ENCODE measurements at places on chromosomes 11 and 22. TPM values are rescaled to one million over a fixed set of nuclear protein-coding genes. Genes with fewer than 3 reads are reported as not detected.
A peak's percentile ranks its signal among the peaks of the same experiment; 100 is the strongest.

The SIRT3 gene
- total RNA-seq = 22.0 TPM

The SCGB1D2 gene
- not detected for total RNA-seq

GRCh38 chr11:293271-293851, 4.4 kb downstream of the PGGHG start:
- DNase-seq = no peak

DNA sequence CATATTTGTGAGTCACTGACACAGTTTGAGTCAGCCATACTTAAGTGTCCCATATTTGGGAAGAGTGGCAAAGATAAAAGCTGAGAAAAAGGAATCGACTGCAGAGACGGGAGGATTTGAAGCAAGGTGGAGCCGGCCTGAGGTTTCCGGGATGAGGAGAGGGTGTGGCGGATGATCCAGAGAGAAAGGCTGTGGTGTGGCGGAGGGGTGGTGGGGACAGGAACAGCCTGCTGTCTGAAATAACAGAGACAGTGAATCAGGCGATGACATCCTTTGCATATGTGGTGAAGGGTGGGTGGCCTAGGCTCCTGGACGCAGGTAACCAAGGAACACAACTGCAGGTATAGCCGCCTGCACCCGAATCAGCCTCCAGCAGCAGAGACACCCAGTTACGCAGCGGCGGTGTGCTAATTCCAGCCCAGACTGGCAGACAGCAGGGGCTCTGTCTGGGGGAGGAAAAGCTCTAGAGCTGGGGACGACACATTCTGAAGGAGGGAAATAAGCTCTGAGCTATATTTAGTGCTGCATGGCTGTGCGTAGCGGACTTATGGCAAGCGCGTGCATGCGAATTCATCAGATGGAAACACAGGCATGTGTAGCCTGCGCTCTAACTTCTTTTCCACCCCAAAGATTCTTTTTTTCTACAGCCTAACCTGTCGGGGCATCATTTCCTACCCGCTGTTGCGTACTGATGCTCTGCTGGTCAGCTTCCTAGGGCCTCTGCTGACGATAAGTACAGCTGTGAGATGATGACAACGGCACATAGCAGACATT, 62.7 kb upstream of the BARX2 start:
- no peak for DNase-seq

The EFCAB6 gene
- total RNA-seq = 1.1 TPM

DNA sequence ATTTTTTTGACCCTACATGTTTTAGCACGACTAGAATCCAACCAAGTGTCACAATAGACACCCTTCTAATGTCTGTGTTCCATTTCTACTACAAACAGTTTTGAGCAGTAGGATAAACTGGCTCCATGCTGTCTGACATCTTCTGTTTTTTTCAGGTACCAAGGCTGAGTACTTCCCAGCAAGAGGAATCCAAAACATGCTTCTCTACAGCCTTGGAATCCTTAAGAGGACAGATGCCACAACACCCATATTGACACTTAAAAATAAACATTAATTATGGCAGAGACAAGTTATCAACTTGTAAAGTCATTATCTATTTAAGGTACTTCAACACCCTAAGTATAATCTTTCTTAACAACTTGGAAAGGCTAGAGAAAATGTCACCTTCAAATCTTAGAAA, 54.2 kb downstream of the LGR4 start:
- no peak for DNase-seq

- no peak for DNase-seq
These were observed 282.5 kb upstream of the MPPED2 start for GRCh38 chr11:30868626-30869081.

The MTNR1B gene
- not detected for total RNA-seq

DNA sequence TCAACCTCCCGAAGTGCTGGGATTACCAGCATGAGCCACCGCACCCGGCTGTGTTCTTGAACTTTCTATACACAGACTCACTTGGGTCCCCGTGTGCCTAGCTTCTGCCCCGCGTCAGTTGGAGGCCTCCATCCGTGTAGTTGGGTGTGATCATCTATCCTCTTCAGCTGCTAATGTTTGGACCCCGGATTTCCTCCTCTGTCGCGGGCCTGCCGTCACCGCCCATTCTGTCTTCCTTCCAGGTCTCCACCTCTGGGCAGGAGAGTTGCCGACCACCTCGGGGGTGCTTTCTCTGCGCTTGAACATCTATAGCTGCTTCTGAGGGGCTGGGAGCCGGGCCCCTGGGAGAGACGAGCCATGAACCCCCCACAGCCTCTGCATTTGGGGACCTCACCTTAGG, 5.5 kb downstream of the CDC42EP1 start:
- DNase-seq = peak; percentile 42

- peak; percentile 64 for DNase-seq
These were observed 13.1 kb upstream of the TCF20 start for GRCh38 chr22:42283278-42284201.

The SIK2 gene
- 22.7 TPM for total RNA-seq

DNA sequence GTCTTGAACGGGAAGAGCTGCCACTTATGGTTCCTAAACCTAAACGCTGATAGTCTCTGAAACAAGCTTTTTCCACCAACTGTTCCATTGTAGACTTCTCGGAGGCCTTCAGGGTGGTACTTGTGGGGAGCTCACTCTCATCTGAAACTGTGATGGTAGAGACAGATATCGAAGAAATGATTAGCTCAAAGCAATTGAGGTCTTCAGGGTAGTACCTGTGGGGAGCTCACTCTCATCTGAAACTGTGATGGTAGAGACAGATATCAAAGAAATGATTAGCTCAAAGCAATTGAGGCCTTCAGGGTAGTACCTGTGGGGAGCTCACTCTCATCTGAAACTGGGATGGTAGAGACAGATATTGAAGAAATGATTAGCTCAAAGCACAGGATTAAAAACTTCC, 175.7 kb downstream of the SWAP70 start:
- DNase-seq = no peak

GRCh38 chr11:26599876-26600434, 27.9 kb upstream of the MUC15 start:
- no peak for DNase-seq

DNA sequence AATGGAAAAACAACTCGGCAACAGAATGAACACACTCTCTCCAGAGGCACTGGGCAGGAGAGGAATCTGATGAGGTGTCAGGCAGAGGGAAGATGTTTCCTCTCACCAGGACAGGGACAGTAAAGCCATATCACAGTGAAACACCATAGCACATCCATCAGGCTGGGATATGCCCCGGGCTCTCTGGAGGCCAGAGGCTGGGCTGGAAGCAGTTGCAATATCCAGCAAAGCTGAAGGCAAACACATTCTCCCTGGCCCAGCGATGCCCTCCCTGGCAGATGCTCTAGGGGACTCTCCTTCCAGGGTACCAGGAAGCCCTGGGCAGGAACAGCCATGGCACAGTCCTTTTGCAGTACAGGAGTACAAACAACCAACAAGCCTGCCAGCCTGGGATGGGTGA, 11.1 kb downstream of the RSPH14 start:
- no peak for DNase-seq
